ENCODE measurements at places on chromosomes 1 and 21.

DNA sequence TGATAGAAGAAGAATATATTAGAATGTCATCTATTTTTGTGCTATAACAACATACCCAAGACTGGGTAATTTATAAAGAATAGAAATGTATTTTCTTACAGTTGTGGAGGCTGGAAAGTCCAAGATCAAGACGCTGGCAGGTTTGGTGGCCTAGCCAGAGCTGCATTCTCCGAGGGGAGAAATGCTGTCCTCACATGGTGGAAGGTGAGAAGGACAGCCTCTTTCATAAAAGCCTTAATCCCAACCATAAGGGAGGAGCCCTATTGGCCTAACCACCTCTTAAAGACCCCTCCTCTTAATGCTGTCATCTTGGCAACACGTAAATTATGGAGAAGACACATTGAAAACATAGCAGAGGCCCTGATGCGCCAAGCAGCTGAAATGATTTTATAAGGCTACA is 60.1 kb upstream of the KAZN start:
- no peak for DNase-seq

DNA sequence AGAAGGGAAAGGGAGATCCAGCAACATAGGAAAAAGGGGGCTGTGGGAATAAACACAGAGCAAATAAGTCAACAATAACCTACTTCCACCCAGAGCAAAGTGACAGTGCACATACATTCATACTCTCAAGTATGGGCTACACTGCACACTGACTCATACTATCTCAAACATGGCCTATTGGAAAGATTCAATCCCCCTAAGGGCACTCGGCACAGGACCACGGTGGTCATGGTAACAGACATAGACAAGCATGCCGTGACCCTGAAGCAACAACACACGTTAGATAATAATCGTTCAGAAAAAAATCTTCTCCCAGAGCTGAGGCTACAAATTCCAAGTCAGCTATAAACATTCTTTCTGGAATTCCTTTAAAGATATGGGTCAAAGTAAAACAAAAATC is 16.8 kb upstream of the JAK1 start:
- no peak for DNase-seq

DNA sequence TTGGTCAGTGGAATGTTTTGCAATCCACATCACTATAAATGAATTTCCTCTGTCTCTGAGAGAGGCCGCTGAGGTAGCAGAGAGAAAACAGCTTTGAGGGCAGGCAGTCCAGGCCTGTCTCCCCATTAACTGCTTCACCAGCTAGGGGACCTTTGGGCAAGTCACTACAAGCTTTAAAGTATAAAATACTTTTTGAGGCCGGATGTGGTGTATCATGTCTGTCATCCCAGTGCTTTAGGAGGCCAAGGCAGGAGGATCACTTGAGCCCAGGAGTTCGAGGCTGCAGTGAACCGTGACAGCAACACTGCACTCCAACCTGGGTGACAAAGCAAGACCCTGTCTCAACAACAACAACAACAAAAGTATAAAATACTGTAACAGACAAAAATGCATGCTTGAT is 6.4 kb downstream of the IL6R start:
- no peak for DNase-seq

DNA sequence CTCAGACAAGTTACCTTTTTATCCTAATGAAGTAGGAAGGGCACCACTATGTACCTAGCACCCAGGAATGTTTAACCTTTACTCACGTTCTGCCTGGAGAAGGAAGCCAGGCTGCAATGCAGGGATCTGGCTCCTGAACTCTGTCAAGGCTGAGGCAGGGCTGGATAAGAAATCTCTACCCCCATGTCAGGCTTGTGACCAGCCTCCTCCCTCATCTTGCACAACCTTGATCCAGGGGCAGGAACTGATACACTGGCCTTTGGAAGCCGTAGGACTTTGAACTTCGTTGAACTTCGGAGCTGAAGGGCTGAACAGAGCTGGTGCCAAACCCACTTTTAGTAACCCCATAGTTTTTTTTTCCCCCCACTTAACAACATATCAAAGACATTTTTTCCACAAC is 8.0 kb upstream of the AKR1A1 start:
- DNase-seq: peak; percentile 44

DNA sequence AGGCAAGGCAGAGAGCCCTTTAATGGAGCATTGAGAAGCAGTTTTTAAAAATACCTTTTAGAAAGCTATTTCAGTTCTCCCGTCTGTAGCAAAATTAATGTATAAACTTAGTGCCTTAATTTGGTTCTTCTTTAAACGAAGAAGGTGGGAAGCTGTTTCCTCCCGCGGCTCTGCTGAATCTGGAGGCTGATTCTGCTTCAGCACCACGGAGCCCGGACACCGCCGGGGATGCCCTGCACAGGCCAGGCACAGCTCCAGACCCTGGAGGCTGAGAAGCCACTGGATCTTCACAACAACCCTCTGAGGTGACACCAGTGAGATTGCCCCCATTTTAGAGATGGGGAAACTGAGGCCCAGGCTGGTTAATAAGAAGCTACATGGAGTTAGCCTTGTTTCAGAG is 175.8 kb upstream of the VAMP3 start:
- no peak for DNase-seq

- no peak for DNase-seq
These were observed 49.1 kb downstream of the TRABD2B start for GRCh38 chr1:47948126-47948525.

GRCh38 chr21:31386006-31386405 is 41.9 kb upstream of the TIAM1 start:
- DNase-seq: no peak

DNA sequence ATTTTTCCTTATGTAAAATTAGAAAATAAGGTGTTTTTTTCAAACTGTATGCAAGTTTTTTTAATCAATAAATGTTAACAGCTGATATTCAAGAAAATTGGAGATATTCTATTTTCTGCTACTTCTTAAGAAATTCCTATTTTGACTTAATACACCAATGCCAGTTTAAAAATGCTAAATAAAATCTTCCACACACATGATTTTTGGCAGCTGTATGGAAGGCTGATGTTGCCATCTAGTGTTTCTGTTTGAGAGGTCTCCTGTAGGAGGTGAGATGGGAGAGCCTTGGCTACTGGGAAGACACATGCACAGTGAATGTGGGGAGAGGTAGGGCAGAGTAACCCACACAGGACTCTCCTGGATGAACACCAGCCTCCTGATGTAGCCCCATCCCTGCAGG is 29.2 kb upstream of the OR2B11 start:
- peak; percentile 36 for DNase-seq

- no peak for DNase-seq
These were observed 510.5 kb downstream of the PLPP3 start for GRCh38 chr1:56068908-56069307.

DNA sequence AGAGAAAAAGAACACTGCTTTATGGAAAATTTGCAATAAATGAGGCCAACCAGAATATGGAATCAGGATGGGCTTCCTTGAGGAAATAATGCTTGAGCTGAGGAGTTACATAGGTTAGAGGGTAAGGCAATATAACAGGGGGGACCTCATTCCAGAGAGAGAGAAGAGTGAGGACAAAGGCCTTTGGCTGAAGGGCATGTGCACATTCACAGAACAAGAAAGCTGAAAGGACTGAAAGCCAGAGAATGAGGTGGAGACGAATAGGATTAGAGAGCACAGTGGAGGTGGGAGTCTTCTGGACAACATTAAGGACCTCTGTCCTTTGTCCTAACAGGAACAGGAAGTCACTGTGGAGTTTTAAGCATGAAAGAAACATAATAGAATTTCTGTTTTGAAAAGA is 60.7 kb upstream of the MROH9 start:
- DNase-seq: no peak

DNA sequence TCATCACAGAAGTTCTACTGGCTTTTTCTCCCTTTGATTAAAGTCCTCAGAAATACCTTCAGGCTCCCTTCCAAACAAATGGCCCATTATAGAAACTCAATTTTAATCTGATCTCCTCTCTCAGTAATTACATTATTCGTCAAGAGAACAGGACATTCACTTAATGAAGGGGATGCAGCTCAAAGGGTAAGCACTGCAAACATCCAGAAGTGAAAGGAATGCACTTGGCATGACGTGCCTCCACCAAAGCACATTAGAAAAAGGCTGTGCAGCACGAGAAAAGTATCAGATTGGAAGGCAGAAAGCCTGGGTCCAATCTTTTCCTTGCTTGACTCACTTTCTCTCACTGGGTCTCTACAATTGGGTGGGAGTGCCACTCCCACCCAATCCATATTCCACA is 222.6 kb upstream of the BEND5 start:
- DNase-seq: no peak

GRCh38 chr1:30135698-30136097 is 587.7 kb downstream of the MATN1 start:
- DNase-seq: no peak

- DNase-seq: no peak
These were observed 4.9 kb downstream of the CAMK2N1 start for GRCh38 chr1:20480951-20481617.

GRCh38 chr1:110058591-110058990 is 11.9 kb downstream of the ALX3 start:
- no peak for DNase-seq

GRCh38 chr21:44425307-44425894 is 29.9 kb upstream of the LRRC3 start:
- DNase-seq: peak; percentile 9

DNA sequence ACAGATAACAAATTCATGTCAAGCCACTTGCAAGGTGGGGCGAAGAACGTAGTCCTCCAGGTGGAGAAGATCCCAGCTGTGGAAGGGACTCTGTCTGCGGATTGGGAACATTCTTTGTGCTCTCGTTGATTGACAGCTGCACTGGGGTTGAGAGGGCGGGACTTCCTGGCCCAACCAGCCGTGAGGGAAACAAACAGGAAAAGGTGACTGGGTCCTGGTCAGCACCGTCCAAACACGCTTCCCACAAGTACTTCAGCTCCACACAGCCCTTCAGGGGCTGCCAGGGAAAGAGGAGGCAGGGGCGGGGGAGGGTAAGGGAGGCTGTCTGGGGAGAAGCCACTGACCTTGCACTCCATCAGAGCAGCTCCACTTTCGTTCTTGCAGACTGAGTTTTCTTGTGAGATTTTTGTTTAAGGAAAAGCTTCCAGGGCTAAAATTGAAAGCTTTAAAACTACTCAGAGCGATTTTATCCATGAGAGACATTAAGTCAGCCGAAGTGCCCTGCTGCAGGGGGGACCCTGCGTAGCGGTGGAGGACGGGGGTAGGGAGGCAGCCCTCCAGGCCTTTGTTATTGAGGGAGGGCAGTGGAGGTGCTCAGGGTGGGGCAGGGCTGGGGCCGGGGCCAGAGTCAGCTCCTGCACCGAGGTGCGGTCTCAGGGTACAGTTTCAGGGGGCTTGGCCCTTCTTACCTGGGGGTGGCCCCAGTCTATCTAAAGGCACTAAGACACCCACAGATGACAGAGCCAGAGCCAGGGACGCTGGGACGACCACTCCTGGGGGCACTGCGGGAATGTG is 21.6 kb upstream of the STUM start:
- no peak for DNase-seq

Data from tibial nerve (tissue), 4 donors.